ENCODE measurements at places on chromosomes 7 and 10.
A peak's percentile ranks its signal among the peaks of the same experiment; 100 is the strongest.

DNA sequence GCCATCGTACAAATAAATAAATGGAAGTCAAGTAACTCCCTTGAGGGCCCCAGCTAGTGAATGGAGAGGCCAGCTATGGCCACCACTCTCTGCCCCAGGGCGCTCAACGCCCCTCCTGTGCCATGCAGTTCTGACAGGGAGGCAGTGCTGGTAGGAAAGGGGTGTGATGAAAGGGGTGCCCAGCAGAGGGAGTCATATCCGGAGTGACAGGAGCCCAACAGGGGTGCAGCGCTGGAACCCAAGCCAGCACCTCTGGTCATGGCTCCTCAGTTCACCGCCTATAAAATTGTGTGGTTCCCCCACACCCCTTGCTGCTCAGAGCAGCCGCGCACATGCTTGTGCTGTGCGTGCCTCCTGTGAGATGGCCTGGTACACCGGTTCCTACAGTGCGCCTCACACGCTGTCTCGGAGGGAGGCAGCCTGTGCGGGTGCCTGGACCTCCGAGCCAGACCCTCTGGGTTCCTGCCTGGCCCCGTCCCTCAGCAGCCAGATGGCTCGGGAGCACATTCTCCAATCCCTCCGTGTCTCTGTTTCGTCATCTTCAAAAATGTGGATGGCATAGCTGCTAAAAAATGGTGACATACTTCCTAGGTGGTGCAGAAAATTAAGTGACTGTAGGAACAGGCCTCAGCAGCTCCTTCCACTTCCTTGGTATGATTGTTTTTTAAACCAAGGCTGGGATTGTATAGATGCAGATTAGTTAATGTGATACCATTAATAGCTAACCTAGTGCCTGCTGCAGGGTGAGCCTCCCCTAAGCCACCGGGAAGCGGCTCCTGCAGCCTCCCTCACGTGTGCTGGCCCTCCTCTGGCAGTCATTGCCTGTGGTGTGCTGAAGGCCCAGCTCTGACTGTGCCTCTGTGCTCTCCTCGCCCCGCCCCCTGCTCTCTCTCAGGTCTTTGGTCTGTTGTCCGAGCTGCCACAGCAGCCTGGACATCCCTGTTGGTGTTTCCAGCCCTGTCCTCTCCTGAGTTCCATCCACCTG, 125.8 kb downstream of the EGFR start:
- no peak for DNase-seq

- DNase-seq = no peak
Measured at GRCh38 chr7:139560678-139561077, 37.2 kb downstream of the CLEC2L start.

DNA sequence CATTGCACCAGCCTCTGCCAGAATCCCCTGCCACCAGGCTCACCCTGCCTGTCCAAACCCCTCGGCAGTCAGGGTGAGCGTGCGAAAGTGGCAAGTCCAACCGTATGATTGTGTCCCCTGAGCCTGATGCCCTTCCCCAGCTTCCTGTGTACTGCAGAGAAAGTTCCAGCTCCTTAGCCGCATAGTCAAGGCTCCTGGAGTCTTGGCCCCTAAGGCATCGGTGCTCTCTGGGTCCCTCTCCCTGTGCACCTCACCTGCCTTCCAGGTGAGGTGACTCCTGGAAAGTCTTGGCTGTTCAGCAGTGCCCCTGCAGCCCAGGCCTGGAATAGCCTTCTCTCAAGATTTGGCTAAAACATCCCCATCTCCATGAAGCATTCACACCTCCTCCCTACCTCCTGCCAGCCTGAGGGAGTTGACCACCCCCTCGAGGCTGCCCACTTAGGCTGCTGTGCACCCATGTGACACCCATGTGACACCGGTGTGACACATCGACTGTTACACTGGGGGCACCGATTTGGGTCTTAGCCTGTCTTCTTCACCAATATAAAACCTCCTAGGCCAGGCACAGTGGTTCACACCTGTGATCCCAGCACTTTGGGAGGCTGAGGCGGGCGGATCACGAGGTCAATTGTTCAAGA, 56.1 kb upstream of the ELN start:
- DNase-seq = no peak

- DNase-seq = no peak
Measured at GRCh38 chr7:26916336-26916735, 51.9 kb upstream of the SKAP2 start.

DNA sequence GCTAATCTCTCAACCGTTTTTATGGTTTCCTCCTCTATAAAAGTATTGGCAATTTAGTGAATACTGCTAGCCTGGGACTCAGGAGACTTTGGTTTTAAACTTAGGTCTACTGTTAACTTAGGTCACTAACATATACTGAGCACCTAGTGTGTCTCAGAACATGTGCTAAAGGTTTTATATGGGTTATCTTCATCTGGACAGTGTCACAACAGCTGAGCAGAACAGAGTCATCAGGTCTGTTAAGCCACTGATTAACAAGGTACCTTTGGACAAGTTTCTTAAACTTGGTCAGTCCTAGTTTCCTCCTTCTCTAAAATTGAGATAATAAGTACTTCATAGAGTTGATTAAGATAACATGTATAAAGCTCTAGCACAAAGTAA, 30.6 kb downstream of the NET1 start:
- DNase-seq = no peak

DNA sequence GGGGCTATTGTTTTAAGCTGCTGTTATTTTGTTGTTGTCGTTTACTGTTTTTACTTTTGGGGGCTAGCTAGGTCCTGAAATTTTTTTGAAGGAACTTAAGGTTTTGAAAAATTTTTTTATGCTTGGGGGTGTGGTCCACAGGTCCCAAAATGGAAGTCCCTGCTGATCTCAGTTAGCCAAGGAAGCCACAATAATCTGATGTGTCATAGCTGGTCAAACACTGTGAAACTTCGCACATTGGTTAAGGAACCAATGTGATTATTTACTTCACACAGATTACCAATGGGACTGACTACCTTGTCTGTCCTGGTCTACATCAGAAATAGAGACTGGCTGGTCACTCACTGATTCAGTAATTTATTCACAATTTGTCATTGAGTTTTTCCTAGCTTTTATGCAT, 29.5 kb upstream of the HYCC1 start:
- no peak for DNase-seq

DNA sequence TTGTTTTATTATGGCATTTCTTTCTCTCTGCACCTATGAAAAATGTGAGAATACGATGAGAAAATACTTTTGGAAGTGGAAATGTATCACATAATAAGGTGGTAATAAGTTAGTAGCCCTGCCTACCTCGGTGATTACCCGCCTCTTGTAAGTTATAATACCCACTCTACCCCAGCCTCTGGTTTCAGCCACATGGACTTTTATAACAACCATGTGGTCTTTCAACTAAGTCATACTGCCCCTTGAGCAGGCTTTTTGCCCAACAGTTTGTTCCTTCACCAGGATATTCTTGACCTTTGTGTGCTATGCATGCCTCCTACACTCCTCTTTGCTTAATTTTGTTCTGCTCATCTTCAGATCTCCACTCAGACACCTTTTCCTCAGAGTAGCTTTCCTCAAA, 470.6 kb upstream of the ZWINT start:
- DNase-seq = no peak

DNA sequence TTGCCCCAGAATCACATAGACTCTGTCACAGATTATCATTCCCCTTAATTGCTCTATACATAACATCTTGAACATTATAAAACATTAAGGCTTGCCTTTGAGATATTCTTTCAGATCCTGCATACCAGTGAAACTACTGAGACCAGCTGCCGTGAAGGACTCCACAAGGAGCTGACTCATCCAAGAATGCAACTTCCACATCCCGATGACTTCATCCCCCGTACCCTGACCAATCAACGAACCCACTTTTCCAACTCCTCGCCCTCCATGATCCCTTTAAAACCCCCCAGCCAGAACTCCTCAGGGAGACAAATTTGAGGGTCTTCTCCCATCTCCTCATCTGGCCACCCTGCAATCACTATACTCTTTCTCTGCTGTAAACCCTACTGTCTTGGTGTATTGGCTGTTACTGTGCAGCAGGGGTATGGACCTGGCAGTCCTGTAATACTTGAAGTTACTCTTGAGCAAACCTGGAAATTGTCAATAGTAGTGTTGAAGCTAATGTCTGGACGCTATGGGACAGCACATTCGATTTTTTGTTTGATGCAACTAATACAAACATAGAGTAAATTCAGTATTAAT, 49.8 kb downstream of the HTR5A start:
- no peak for DNase-seq

DNA sequence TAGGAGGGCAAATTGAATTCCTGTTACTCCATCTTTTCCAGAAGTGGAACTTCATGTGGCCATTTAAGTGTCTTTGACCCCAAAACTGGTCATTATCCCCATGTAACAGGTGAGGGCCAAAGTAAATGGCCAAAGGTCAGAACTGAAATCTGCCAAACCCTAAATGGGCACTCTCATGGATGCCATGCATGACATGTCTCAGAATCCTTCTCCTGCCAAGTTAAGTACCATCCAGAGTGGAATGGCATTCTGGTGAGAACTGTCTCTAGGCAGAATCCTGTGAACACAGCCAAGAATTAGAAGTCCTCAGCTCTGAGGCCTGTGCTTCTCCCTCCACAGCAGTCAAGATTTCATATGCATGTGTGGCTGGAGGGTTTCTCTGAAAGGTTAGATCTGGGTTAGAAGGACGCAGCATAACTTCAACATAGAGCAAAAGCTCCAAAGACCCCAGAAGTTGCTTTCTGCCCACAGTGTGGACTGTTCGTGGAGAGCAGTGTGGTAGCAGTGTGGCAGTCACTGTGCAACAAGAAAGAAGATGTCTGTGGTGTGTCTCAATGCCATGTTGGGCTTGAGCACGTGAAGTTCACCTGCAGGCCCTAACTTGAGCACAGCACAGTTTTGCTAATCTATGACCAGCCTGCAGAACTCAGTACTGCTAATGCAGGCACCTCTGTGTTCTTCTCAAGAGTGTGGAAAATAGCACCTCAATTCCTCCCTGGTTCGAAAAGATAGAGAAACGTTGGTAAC, 121.3 kb downstream of the ADCY1 start:
- DNase-seq = peak; percentile 34

GRCh38 chr7:149442924-149443323, 17.9 kb downstream of the ZNF777 start:
- no peak for DNase-seq

- no peak for DNase-seq
Measured at GRCh38 chr10:101043363-101043707, 12.3 kb downstream of the SFXN3 start.

DNA sequence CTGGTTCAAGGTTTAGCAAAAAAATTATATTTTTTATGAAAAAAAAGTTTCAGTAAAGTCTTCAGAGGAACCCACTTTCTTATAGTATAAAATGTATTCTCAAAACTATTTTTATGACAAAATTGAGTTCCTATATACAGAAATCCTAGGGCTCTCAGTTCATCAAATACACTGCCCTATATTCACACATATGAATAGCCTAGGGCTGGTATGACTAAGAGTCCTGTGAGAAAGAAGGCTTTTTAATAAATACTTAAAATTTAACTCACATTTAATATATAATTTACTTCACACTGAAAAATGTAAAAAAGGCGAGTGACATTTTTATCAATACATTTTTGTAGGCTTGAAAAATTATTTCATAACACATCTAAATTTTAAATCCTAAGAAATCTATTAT, 16.6 kb downstream of the CHCHD3 start:
- no peak for DNase-seq

DNA sequence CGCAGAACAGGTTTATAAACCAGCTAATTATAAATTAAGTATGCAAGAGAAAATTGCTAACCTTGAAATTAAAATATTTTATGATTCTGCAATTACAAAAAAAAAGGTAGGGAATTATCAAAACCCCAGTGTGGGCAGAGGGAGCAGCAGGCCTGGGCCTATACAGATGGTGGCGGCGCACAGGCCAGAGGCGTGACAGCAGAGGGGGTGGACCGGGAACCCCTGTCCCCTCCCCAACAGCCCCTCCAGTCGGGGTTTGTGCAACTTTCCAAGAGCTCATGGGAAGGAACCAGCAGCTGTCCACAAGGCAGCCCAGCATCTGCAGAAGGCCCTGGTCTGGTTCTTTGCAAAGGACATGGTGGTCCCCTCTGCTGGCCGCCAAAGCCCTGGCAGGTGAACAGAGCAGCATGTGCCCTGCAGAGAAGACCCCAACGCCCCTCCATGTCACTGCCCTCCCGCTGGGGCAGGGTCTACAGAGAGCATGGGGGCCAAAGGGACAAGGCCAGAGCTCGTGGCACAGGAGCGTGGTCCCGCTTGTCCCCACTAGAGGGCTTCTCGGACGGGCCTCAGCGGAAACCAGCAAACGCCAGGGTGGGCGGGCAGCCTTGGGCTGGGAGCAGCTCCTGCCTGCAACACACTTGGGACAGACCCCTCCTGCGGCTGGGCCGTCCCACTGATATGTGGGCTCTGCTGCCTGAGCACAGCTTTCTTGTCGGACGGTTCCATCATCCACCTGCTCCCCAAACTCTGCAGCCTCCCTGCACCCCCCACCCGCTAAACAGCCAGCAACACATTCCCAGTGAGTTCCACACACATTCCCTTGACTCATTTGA, 75.1 kb downstream of the EBF3 start:
- DNase-seq = peak; percentile 82

DNA sequence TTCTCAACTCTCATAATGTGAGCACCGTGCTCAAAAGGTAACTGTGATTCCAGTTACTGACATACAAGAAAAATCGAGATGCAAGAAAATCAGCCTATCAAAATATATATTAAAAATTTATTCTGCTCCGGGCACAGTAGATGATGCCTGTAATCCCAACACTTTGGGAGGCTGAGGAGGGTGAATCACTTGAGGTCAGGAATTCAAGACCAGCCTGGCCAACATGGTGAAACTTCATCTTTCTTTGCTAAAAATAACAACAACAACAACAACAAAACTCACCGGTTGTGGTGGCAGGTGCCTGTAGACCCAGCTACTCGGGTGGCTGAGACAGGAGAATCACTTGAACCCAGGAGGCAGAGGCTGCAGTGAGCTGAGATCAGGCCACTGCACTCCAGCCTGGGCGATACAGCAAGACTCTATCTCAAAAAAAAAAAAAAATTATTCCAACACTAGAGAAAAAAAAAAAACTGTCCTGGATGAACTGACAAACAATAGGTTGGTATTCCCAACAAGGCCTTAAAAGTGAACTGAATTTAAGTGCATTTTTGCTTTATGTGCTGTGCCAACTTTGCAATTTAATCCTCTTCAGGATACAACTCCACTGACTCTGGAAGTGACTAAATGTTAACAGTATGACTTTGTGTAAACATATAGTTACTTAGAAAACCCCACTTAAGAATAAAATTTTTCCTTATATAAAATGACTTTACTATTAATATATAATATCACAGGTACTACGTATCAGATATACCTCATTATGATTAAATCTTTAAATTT, 51.1 kb downstream of the JMJD1C start:
- DNase-seq = no peak

DNA sequence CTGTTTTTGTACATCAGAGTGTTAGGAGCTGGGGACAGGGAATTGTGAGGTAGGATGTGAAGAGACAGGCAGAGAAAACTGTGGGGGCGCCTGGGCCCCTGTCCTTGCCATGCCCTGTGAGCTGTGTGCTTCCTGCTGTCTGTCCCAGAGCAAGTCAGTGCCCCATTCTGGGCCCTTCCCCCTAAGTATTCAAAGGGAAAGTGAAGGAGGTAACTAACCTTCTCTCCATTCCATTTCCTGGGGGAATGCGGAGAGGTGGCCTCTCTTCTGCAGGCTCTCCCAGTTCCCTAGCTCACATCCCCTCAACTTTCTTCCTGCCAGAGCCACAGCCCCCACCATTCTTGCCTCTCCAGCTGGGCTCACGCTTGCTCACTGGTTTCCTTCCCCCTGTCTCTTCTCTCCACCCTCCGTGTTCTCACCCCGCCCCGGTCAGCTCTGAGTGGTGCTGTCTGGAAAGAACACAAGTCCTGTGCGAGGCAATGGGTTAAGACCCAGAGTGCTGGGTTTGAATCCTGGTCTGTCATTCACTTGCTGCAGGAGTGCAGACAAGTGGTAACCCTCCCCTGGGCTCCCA, 9.7 kb upstream of the VSIR start:
- DNase-seq = no peak
